ENCODE measurements at places on chromosomes 3 and 15. TPM values are rescaled to one million over a fixed set of nuclear protein-coding genes. Genes with fewer than 3 reads are reported as not detected.
A peak's percentile ranks its signal among the peaks of the same experiment; 100 is the strongest.

- peak; percentile 90 for DNase-seq
Measured at GRCh38 chr15:39920510-39921273, 626 bp upstream of the GPR176 start.

DNA sequence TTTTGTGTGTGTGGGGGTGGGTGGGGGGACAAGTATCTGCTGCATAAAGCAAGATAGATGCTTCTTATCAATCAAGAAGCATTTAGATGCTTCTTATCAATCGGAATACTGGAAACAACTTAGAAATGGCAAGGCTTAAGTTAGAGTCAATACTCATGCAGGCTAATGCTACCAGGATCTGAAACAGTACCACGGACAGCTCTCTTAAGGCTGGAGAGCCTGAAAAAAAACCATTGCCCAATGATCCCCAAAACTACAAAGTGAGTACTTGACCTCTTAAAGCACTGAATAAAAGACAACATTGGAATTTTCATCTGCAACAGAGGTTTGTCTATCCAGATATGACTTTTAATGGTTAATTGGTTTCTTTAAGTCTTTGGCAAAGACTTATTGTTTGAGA lies 262.3 kb downstream of the GAP43 start:
- DNase-seq, result no peak

Gene ERC2
- total RNA-seq, result 0.94 TPM

- no peak for DNase-seq
Measured at GRCh38 chr3:57892423-57892822, 115.8 kb upstream of the FLNB start.

- no peak for DNase-seq
Measured at GRCh38 chr15:101038327-101039003, 119.3 kb downstream of the LRRK1 start.

DNA sequence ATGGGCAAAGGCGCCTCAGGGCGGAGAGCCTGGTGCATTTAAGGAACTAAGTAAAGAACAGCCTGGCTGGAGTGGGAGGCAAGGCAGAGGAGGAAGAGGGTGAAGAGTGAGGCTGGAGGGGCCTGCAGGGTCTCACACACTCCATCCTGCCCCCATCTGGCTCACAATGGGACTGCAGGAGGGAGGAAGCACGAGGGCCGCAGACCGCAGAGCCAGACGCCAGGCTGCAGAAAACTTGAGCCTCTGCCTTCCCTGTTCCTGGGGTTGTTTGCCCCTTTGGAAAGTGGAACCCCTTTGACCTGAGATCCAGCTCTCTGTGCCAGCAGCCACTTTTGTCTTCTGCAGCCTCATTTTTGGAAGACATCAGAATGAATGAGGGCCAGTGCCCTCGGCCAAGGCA lies 138.0 kb downstream of the SRGAP3 start:
- DNase-seq, result no peak

Gene SH3GL3
- total RNA-seq, result not detected

Gene RHOV
- not detected for total RNA-seq

DNA sequence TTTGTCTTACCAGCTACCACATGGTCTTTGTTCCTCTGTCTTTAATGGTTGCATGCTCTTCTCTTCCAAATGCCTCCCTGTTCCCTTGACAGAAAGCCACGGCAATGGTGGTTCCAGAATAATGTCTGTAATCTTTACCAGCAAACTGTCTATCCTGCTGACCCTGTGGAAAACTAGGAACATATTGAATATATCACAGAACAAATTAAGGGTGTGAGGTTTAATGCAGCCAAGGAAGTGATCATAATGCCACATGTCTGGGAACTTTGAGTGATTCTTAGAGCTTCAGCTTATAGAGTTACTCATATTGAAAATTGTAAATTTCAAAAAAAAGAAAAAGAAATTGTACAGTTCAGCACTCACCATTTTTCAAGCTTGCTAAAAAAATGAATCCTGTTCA lies 282.9 kb upstream of the RARB start:
- no peak for DNase-seq

DNA sequence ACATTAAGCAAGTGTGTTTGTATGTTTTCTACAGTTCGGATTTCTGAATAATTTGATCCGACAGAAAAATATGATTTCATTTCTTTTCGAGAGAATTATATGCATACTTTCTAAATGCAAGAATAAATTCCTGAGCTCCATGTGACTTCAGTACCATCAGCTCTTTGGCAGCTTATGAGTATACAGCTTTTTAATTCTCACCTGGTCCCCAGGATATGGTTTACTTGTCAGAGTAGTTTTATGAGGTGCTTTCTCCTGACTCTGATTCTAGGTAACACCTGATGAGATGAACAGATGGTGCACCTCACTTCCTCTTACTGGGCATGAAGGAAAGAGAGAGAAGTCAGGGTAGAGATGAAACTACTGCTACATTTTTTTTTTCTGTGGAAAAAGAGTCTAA lies 3.1 kb downstream of the HGD start:
- DNase-seq, result no peak

- DNase-seq, result no peak
Measured at GRCh38 chr3:114623420-114624046, 329.7 kb downstream of the TIGIT start.

Gene RASGRP1
- total RNA-seq, result 0.42 TPM

- DNase-seq, result no peak
Measured at GRCh38 chr3:108914774-108915641, 38.7 kb downstream of the GUCA1C start.

- DNase-seq, result no peak
Measured at GRCh38 chr3:37670961-37671483, 190.7 kb upstream of the CTDSPL start.
